ENCODE measurements at places on chromosomes 2 and 18. TPM values are rescaled to one million over a fixed set of nuclear protein-coding genes. Genes with fewer than 3 reads are reported as not detected.

DNA sequence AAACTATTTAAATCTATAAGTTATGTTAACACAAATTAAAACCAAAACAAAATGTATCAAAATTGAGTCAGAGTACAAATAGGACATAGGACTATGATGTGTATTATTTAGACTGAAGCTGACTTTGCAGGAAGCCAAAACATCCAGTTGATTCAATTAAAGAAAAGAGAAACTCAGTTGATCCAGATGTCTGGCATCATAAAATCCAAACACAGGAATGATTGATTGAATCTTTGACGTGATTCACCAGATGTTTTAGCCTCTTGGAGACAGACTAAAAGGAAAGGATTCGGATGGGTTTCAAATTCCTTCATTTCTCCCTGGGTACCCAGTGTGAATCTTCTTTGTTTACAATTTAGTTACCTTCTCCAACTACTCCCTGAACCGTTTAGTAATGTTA lies 272.9 kb downstream of the IRS1 start:
- no peak for DNase-seq

- no peak for DNase-seq
These were observed 62.0 kb downstream of the TRAPPC12 start for GRCh38 chr2:3441465-3441864.

GRCh38 chr2:218927422-218927821 lies 32.0 kb upstream of the CDK5R2 start:
- no peak for DNase-seq

- no peak for DNase-seq
These were observed 6.4 kb upstream of the SP9 start for GRCh38 chr2:174328114-174328960.

DNA sequence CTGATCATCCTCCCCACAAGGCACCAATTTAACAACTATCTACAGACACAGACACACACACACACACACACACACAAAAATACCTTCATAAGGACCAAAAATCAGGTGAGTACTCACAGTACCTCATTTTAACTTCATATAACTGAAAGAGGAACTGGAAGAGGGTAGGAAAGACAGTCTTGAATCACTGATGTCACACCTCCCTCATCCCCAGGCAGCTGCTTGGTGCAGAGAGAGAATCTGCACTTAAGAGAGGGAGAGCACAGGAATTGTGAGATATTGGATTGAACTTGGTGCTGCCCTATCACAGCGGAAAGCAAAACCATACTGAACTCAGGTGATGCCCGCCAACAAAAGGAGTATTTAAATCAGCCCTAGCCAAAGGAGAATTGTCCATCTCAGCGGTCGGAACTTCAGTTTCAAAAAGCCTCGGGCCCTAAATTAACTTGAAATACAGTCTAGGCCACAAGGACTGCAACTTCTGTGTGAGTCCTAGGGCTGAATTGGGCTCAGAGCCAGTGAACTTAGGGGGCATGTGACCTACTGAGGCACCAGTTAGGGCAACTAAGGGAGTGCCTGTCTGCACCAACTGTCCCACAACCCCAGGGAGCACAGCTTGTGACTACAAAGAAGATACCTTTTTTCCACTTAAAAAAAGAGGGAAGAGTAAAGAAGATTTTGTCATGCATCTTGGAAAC lies 211.1 kb downstream of the LRATD1 start:
- DNase-seq, result no peak

- peak; percentile 2 for DNase-seq
These were observed 202.4 kb upstream of the ZSWIM2 start for GRCh38 chr2:187051350-187051749.

- no peak for DNase-seq
These were observed 28.1 kb downstream of the CAMKMT start for GRCh38 chr2:44389895-44390294.

The NEB gene
- total RNA-seq, result 1,145 TPM

The PLCL1 gene
- 2.5 TPM for total RNA-seq

The CAPN14 gene
- 0.05 TPM for total RNA-seq

The TPGS2 gene
- total RNA-seq, result 120 TPM

The SULT6B1 gene
- total RNA-seq, result not detected

The NT5DC4 gene
- total RNA-seq, result not detected

The SPC25 gene
- not detected for total RNA-seq
